ENCODE measurements at places on chromosomes 4 and X. TPM values are rescaled to one million over a fixed set of nuclear protein-coding genes. Genes with fewer than 3 reads are reported as not detected.

The NLRP2B gene
- total RNA-seq = not detected

The TEX13D gene
- total RNA-seq = not detected

The SPP1 gene
- total RNA-seq = 164 TPM

The ADH1C gene
- total RNA-seq = not detected

The GLUD2 gene
- 2.9 TPM for total RNA-seq

The ARMCX2 gene
- total RNA-seq = not detected

Measured in A549 treated with DMSO at 1 μM for 4 hours (cell line).